ENCODE measurements at places on chromosomes 1 and 21.

- no peak for DNase-seq
These were observed 37.4 kb downstream of the PRKACB start for GRCh38 chr1:84181350-84182005.

- peak; percentile 90 for DNase-seq
These were observed 10.4 kb upstream of the RAB42 start for GRCh38 chr1:28581531-28582247.

- no peak for DNase-seq
These were observed 148.7 kb upstream of the LMO4 start for GRCh38 chr1:87179851-87180519.

GRCh38 chr1:108053270-108054013, 88.5 kb upstream of the VAV3 start:
- DNase-seq: no peak

DNA sequence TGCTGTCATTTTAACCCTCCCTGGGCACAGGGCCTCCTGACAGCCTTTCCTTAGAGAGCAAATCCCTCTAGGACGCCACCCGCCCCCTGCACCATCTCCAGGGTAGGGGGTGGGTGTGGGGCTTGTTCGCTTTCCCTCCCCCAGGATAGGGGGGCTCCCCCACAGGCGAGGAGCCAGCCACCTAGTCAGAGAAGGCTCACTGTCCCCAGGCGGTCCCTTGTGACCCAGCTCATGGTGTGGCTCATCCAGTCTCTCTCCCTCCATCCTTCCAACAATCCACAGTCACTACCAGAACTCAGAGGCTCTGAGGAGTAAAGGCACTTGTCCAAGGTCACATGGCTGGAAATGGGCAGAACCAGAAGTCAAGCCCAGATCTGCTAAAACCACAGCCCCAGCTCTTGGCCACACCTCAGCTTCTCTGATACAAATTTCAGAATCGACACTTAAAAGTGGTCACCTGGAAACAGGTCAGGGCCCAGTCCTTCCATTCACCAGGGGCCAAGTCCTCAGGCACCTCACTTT, 89.8 kb downstream of the MRPL37 start:
- DNase-seq: no peak

DNA sequence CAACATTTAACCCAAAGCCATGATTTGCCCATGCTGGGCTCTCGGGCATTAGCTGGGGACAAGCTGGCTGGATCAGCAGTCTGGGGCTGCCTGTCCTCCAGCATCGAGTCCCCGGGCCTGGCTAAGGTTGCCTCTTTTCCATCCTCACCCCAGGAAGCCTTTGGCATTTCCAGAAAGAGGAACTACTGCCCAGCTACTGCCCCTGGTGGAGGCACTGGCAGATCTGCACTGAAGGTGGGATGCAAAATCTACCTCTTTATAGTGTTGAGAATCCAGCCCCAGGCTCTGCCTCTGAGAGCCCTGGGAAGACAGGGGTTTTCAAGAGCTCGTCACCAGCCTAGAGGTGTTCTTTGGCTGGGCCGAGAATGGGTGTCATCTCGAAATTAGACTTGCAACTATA, 635.9 kb downstream of the MATN1 start:
- no peak for DNase-seq

GRCh38 chr1:211305044-211305443, 21.6 kb upstream of the TRAF5 start:
- no peak for DNase-seq

GRCh38 chr1:95145493-95145892, 28.3 kb downstream of the TLCD4 start:
- DNase-seq: no peak

- DNase-seq: no peak
These were observed 248.3 kb upstream of the CAMK1G start for GRCh38 chr1:209335178-209335577.

- no peak for DNase-seq
These were observed 78.0 kb upstream of the HSD17B7 start for GRCh38 chr1:162712317-162713029.

GRCh38 chr1:219324629-219325367, 151.1 kb downstream of the LYPLAL1 start:
- no peak for DNase-seq

DNA sequence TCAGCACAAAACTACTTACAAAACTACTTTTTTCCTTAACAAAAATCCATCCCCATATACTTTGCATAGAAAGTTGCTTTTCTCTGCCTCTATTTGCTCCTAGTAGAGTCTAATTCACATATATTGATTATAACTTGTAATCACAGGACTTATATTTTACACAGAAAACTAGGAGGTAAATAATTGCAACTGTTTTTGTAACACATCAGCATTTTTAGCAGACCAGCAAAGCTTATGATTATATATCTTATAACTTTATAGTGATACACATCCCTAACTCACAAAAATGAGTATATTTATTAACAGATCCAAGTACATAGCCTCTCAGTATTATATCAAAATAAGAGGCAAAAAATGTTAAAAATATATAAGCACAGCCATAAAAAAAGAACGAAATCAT, 17.3 kb upstream of the SLC35A3 start:
- DNase-seq: no peak

- no peak for DNase-seq
These were observed 70.6 kb upstream of the DYNLT5 start for GRCh38 chr1:66681686-66682085.

Measured in stimulated activated CD8-positive, alpha-beta memory T cell treated with anti-CD3 and anti-CD28 coated beads, Interleukin-2, amount 100 ng/mL, for 48 hours (primary cell).